ENCODE measurements at places on chromosomes 6 and 20. TPM values are rescaled to one million over a fixed set of nuclear protein-coding genes. Genes with fewer than 3 reads are reported as not detected.

RCAN2 gene
- 3.6 TPM for total RNA-seq

GRCh38 chr20:44135417-44136204, 51.4 kb downstream of the JPH2 start:
- no peak for DNase-seq
- no peaks in the 10 kb centered on the region for H3K36me3 ChIP-seq
- peaks cover 7% of the 10 kb centered on the region for H3K4me1 ChIP-seq
- no peak overlapping the region for H3K4me3 ChIP-seq
- H3K27me3 ChIP-seq, result no peaks in the 10 kb centered on the region
- H3K27ac ChIP-seq, result no peak overlapping the region

NAPB gene
- total RNA-seq, result 14.7 TPM

ABT1 gene
- total RNA-seq, result 26.3 TPM

SLC17A5 gene
- 10.8 TPM for total RNA-seq

TRIM40 gene
- not detected for total RNA-seq

SOBP gene
- 23.0 TPM for total RNA-seq

CTSZ gene
- total RNA-seq, result 22.7 TPM

GRCh38 chr6:11197175-11197536, 35.3 kb downstream of the NEDD9 start:
- no peak for DNase-seq
- peak overlapping the region; percentile 11 for H3K4me3 ChIP-seq
- H3K27me3 ChIP-seq, result no peaks in the 10 kb centered on the region
- peaks cover 75% of the 10 kb centered on the region for H3K4me1 ChIP-seq
- peak overlapping the region; percentile 86 for H3K27ac ChIP-seq

DNA sequence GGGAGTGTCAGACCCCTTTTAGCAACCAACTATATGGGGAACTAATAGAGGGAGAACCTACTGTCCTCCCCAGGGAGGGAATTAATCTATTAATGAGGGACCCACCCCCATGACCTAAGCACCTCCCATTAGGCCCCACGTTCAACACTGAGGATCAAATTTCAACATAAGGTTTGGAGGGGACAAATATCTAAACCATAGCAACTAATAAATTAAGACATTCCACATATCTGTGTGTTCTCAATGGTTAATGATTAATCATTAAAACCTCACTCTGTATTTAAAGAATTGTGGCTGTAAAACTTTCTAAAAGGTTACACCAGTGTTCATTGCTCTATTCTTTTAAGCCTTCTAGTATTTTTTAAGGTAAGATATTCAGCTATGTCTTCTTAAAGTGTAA, 500.4 kb upstream of the SULF2 start:
- peaks cover 44% of the 10 kb centered on the region for H3K4me1 ChIP-seq
- no peak for DNase-seq
- no peak overlapping the region for H3K4me3 ChIP-seq
- no peaks in the 10 kb centered on the region for H3K36me3 ChIP-seq
- H3K27me3 ChIP-seq, result peaks cover 1% of the 10 kb centered on the region

DNA sequence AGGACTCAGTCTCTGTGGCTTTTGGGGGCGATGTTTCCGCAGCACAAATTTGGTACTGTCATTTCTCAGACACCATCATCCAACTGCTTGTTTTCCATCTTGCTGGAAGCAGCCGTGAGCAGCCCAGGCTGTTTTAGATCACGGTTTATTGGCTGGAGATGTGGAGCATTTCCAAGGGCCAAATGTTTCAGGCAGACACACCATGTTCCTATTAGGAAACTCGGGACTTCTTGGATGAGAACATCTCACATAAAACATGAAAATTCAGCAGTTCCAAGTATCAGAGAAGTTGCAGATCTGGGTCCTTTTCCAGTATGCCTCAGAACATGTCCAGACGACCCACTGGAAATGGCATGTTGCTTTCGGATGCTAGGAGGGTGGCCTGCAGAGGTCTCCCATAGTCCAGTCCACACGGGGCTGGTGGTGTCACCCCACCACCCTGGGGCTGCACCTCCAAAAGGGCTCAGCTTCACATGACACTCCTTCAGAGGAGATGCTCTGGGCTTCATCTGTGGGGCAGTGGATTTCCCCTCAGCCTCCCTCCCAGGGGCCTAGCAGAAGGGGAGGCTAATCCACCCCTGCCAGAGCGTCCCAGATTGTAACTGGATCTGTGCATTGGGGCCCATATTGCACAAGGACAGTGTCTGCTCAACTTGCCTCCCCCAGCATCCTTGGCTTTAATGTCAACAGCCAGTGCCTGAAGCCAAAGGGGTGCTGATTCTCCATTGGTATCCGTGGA, 176.3 kb downstream of the SCP2D1 start:
- DNase-seq, result no peak
- H3K36me3 ChIP-seq, result no peaks in the 10 kb centered on the region
- H3K27ac ChIP-seq, result no peak overlapping the region
- H3K4me1 ChIP-seq, result no peaks in the 10 kb centered on the region
- H3K27me3 ChIP-seq, result no peaks in the 10 kb centered on the region

DNA sequence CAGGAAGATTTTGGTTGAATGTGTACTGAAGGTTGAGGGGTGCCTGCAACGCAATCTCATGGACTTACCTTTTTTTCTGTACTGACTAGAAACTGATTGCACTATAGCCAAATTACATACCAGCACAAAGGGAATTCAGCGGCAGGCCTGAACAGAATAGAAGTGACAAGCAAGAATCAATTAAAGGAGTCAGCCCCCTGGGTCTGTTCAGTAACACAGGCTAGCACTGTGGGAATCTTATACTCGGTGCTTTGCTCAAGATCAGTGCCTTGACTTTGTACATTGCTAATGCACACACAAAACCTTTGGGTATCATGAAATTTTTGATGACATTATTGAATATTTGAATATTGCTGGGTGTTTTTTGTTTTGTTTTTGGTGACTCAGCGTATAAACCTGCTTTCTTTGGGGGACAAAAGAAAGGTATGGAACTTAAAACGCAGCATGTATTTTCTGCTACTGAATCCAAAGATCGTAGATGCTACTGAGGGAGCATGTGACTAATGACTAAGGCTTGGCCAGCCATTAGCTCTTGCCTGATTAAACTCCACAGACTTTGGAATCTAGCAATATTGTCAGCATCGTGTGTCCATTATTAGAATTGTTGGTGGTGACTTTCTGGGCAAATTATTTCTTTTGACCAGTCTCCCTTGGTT, 236.6 kb downstream of the ARID1B start:
- no peak overlapping the region for H3K27ac ChIP-seq
- peaks cover 37% of the 10 kb centered on the region for H3K4me1 ChIP-seq
- H3K27me3 ChIP-seq, result no peaks in the 10 kb centered on the region

- no peaks in the 10 kb centered on the region for H3K36me3 ChIP-seq
- no peaks in the 10 kb centered on the region for H3K4me1 ChIP-seq
- H3K27ac ChIP-seq, result no peak overlapping the region
Measured at GRCh38 chr6:49634092-49634835, 2.4 kb downstream of the RHAG start.

- H3K4me1 ChIP-seq, result peaks cover 5% of the 10 kb centered on the region
- DNase-seq, result no peak
- no peak overlapping the region for H3K4me3 ChIP-seq
Measured at GRCh38 chr6:96460052-96460700, 61.4 kb upstream of the UFL1 start.

DNA sequence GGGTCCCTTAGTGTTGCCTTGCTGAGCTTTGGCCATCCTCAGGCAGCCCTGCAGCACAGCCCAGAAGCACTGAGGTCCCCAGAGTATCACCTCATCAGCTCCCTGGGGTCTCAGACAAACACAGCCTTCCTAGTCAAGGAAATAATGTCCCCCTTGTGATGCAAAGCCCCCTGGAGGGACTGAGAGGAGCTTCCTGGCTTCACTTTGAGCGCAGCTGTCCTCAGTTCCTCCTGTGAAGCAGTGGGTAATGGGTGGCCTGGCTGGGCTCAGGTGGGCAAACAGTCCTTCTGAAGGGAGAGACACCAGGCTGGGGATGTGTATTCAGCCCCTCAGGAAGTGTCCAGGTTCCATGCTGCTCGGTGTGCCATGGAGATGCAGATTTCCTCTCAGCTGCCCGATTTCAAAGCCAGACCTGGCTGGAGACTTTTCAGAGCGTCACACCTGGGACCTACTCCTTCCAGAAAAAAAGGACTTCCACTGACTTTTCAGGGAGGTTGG, 79.2 kb upstream of the FOXA2 start:
- no peaks in the 10 kb centered on the region for H3K36me3 ChIP-seq
- peaks cover 48% of the 10 kb centered on the region for H3K27me3 ChIP-seq
- no peak overlapping the region for H3K27ac ChIP-seq
- H3K4me3 ChIP-seq, result no peak overlapping the region
- DNase-seq, result no peak
- H3K4me1 ChIP-seq, result no peaks in the 10 kb centered on the region

CALHM5 gene
- total RNA-seq, result 0.45 TPM

IPCEF1 gene
- total RNA-seq, result 0.28 TPM

STX11 gene
- total RNA-seq, result not detected

COL10A1 gene
- not detected for total RNA-seq

HLA-DQA2 gene
- not detected for total RNA-seq

- DNase-seq, result peak; percentile 44
- no peak overlapping the region for H3K27ac ChIP-seq
- no peaks in the 10 kb centered on the region for H3K27me3 ChIP-seq
- H3K4me1 ChIP-seq, result peaks cover 20% of the 10 kb centered on the region
- H3K36me3 ChIP-seq, result no peaks in the 10 kb centered on the region
Measured at GRCh38 chr20:38337561-38338140, 8.6 kb upstream of the LBP start.

MCHR2 gene
- not detected for total RNA-seq

DNA sequence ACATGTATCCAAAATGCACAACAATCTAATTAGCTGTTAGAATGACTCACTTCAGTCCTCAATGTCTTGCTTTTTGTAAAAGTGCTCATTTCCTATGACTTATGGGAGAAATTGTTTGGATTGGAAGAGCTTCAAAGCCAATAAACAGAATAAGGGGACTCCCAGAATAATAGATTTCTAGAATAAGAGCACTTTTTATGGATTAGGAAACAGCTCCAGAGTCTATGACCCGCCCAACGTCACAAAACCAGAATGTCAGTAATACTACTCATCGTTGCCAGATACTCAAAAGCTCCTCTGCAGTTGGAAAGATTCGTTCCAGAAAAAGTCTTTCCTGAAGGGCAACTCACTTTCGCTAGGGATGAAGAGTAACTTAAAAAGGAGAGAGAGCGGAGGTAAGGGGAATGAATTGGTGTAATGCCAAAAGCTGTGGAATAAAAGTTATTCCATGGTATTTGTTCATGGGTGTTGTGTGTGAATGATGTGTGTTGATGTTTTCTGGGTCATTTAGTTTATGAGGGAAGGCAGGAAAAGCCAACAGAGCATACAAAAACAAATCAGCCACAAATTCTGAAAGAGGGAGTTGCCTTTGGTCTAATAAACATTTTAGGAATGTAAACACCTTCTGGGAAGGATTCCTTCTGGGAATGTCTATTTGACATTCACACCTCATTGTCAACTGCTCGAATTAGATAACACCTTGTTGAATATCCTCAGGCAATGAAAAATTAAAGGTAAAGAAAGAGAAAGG, 64.6 kb downstream of the SYNE1 start:
- no peaks in the 10 kb centered on the region for H3K4me1 ChIP-seq
- peaks cover 22% of the 10 kb centered on the region for H3K27me3 ChIP-seq
- no peak overlapping the region for H3K4me3 ChIP-seq
- H3K36me3 ChIP-seq, result no peaks in the 10 kb centered on the region
- no peak overlapping the region for H3K27ac ChIP-seq

PRDM13 gene
- total RNA-seq, result 0.14 TPM

DNA sequence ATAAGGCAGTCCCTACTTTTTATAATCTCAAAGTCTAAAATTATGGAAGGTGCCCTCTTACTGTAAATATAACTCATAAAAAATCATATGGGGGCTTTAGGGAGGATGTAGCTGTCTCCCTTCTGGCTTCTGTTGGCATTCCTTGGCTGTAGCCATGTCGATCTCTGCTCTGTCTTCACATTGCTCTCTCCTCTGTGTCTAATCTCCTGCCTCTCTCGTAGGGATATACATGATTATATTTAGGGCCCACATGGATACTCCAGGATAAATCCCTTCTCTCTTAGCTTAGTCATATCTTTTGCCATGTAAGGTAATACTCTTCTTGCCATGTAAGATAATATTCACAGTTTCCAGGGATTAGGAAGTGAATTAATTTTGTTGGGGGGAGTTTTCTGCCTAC, 28.6 kb downstream of the CDS2 start:
- no peak for DNase-seq
- peaks cover 15% of the 10 kb centered on the region for H3K4me1 ChIP-seq
- no peaks in the 10 kb centered on the region for H3K36me3 ChIP-seq
- no peak overlapping the region for H3K4me3 ChIP-seq

DNA sequence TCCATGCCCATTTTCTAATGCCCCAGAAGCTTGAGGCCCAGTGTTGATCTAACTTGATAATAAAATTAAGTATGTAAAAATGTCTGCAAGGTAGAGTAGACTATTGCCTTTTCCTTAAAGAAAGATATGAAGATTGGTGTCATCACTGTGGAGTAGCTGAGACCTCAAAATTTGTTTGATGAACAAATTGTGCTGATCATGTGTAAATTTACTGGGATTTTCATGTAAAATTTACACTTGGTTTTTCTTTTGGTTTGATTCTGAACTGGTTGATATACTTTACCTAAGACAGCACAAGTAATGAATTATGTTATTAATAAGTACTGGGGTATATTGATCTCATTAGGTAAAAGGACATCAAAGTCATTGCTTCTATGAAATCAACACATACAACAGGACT, 207.3 kb downstream of the COL19A1 start:
- no peak overlapping the region for H3K27ac ChIP-seq
- H3K36me3 ChIP-seq, result no peaks in the 10 kb centered on the region

GRCh38 chr6:129331450-129332138, 378.4 kb downstream of the ARHGAP18 start:
- H3K27me3 ChIP-seq, result no peaks in the 10 kb centered on the region
- no peak for DNase-seq
- H3K27ac ChIP-seq, result no peak overlapping the region
- H3K4me3 ChIP-seq, result no peak overlapping the region
- H3K36me3 ChIP-seq, result no peaks in the 10 kb centered on the region

- H3K4me1 ChIP-seq, result peaks cover 16% of the 10 kb centered on the region
- no peak overlapping the region for H3K4me3 ChIP-seq
- peaks cover 49% of the 10 kb centered on the region for H3K36me3 ChIP-seq
- no peak for DNase-seq
- no peaks in the 10 kb centered on the region for H3K27me3 ChIP-seq
- no peak overlapping the region for H3K27ac ChIP-seq
Measured at GRCh38 chr6:36204068-36204753, 7.7 kb downstream of the BRPF3 start.

- no peak for DNase-seq
- no peaks in the 10 kb centered on the region for H3K27me3 ChIP-seq
- H3K4me1 ChIP-seq, result peaks cover 10% of the 10 kb centered on the region
- no peak overlapping the region for H3K27ac ChIP-seq
- H3K36me3 ChIP-seq, result peaks cover 12% of the 10 kb centered on the region
- H3K4me3 ChIP-seq, result no peak overlapping the region
Measured at GRCh38 chr20:58428364-58428763, 39.3 kb downstream of the VAPB start.

DNA sequence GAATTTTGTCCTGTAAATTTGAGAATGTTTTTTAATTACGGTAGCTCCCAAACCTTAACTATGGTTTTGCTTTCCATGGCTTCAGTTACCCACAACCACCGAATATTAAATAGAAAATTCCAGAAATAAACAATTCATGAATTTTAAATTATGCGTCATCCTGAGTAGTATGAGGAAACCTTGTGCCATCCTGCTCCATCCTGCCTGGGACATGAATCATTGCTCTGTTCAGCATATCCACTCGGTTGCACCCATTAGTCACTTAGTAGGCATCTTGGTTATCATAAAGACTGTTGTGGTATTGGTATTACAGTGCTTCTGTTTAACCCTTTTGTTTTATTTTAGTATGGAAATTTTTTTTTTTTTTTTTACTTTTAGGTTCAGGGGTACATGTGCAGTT, 39.7 kb downstream of the KCNS1 start:
- H3K36me3 ChIP-seq, result peaks cover 10% of the 10 kb centered on the region
- no peak overlapping the region for H3K27ac ChIP-seq
- no peak for DNase-seq
- H3K4me1 ChIP-seq, result peaks cover 21% of the 10 kb centered on the region
- H3K4me3 ChIP-seq, result no peak overlapping the region
